ENCODE measurements at places on chromosomes 1 and 21. TPM values are rescaled to one million over a fixed set of nuclear protein-coding genes. Genes with fewer than 3 reads are reported as not detected.

- H3K27ac ChIP-seq, result no peak overlapping the region
- no peaks in the 10 kb centered on the region for H3K27me3 ChIP-seq
- no peak for DNase-seq
- H3K4me3 ChIP-seq, result no peak overlapping the region
- no peaks in the 10 kb centered on the region for H3K36me3 ChIP-seq
Observed at GRCh38 chr1:22817462-22817861, 106.8 kb downstream of the EPHB2 start.

GRCh38 chr1:44532567-44532944 is 127.5 kb downstream of the RNF220 start:
- no peaks in the 10 kb centered on the region for H3K27me3 ChIP-seq
- no peak overlapping the region for H3K27ac ChIP-seq
- H3K36me3 ChIP-seq, result no peaks in the 10 kb centered on the region
- H3K4me3 ChIP-seq, result no peak overlapping the region
- no peak for DNase-seq
- no peaks in the 10 kb centered on the region for H3K4me1 ChIP-seq

The TNFRSF8 gene
- polyA plus RNA-seq, result 0.25 TPM

GRCh38 chr1:244027491-244028145 is 23.5 kb upstream of the ZBTB18 start:
- no peak for DNase-seq
- no peak overlapping the region for H3K27ac ChIP-seq
- H3K27me3 ChIP-seq, result no peaks in the 10 kb centered on the region

DNA sequence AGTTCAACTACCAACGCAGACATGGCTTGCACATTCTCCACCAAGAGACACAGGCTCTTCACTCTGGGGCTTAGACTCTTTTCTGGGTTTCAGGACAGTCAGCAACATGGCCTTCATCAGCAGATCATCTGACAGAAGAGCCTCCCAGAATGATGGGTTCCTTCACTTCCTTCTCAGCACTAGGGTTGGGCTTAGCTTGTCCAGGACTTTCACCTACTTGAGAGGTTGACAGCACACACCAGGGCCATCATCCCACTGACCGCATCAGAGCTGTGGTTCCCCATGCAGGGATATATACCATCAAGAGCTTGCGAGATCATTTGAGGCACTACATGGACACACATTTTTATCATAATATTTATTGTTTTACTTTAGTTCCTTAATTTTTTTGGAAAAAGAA is 10.4 kb upstream of the NCF2 start:
- no peaks in the 10 kb centered on the region for H3K36me3 ChIP-seq
- no peak overlapping the region for H3K27ac ChIP-seq

GRCh38 chr1:226581650-226582330 is 33.2 kb downstream of the STUM start:
- H3K36me3 ChIP-seq, result no peaks in the 10 kb centered on the region
- H3K27me3 ChIP-seq, result no peaks in the 10 kb centered on the region
- H3K4me1 ChIP-seq, result no peaks in the 10 kb centered on the region
- no peak for DNase-seq

DNA sequence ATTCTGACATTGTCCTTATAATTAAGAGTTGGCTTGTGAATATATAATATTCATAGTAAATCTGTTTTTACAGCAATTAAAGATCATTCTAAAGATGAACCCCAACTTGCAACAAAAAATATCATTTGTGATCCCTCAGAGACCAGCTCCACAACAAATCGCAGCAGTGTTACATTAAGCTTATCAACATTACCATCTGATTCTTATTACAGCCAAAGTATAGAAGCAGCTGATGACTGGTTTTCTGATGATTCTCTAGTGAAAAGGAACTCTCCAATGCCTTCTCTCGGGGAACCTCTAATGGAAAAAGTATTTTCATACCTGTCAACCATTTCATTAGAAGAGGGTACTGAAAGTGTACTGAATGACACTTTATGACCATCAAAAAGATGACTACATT is 45.4 kb downstream of the C1orf185 start:
- no peaks in the 10 kb centered on the region for H3K36me3 ChIP-seq
- no peaks in the 10 kb centered on the region for H3K27me3 ChIP-seq
- H3K27ac ChIP-seq, result no peak overlapping the region
- H3K4me3 ChIP-seq, result no peak overlapping the region
- H3K4me1 ChIP-seq, result no peaks in the 10 kb centered on the region

The NBPF4 gene
- polyA plus RNA-seq, result not detected

- peaks cover 85% of the 10 kb centered on the region for H3K4me1 ChIP-seq
- H3K4me3 ChIP-seq, result peak overlapping the region; percentile 49
- H3K27me3 ChIP-seq, result no peaks in the 10 kb centered on the region
- H3K27ac ChIP-seq, result peak overlapping the region; percentile 96
- DNase-seq, result no peak
- H3K36me3 ChIP-seq, result no peaks in the 10 kb centered on the region
Observed at GRCh38 chr1:154859151-154859785, 10.8 kb downstream of the KCNN3 start.

- H3K27ac ChIP-seq, result no peak overlapping the region
- no peak for DNase-seq
- peaks cover 58% of the 10 kb centered on the region for H3K4me1 ChIP-seq
- H3K27me3 ChIP-seq, result no peaks in the 10 kb centered on the region
- H3K36me3 ChIP-seq, result peaks cover 13% of the 10 kb centered on the region
- no peak overlapping the region for H3K4me3 ChIP-seq
Observed at GRCh38 chr1:8871539-8871935, 6.9 kb downstream of the ENO1 start.

The ABCA4 gene
- not detected for polyA plus RNA-seq

- no peak overlapping the region for H3K27ac ChIP-seq
- H3K36me3 ChIP-seq, result no peaks in the 10 kb centered on the region
- no peaks in the 10 kb centered on the region for H3K4me1 ChIP-seq
- no peaks in the 10 kb centered on the region for H3K27me3 ChIP-seq
- H3K4me3 ChIP-seq, result no peak overlapping the region
Observed at GRCh38 chr1:162475089-162475488, 22.5 kb upstream of the UHMK1 start.

The CACNA1S gene
- polyA plus RNA-seq, result 48.1 TPM

DNA sequence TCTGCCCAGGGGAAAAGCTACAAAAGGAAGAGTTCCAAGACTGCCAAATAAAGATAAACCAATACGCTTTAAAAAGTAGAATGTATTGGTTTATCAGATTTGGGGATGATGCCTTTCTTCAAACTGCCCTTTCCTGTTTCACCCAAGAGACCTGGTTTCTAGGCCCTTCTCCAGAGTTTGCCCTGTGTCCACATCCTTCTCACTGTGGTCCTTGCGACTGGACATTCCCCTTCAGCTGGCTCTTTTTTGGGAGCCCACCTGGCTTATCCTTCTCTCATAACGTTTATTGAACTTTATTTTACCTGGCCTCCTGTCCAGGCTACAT is 490 bp upstream of the CZIB start:
- peaks cover 14% of the 10 kb centered on the region for H3K4me1 ChIP-seq
- peak overlapping the region; percentile 98 for H3K27ac ChIP-seq
- no peak for DNase-seq
- peak overlapping the region; percentile 90 for H3K4me3 ChIP-seq

GRCh38 chr1:248596615-248597014 is 885 bp downstream of the OR2T10 start:
- H3K4me1 ChIP-seq, result no peaks in the 10 kb centered on the region
- no peaks in the 10 kb centered on the region for H3K36me3 ChIP-seq
- no peak overlapping the region for H3K27ac ChIP-seq
- no peak for DNase-seq

DNA sequence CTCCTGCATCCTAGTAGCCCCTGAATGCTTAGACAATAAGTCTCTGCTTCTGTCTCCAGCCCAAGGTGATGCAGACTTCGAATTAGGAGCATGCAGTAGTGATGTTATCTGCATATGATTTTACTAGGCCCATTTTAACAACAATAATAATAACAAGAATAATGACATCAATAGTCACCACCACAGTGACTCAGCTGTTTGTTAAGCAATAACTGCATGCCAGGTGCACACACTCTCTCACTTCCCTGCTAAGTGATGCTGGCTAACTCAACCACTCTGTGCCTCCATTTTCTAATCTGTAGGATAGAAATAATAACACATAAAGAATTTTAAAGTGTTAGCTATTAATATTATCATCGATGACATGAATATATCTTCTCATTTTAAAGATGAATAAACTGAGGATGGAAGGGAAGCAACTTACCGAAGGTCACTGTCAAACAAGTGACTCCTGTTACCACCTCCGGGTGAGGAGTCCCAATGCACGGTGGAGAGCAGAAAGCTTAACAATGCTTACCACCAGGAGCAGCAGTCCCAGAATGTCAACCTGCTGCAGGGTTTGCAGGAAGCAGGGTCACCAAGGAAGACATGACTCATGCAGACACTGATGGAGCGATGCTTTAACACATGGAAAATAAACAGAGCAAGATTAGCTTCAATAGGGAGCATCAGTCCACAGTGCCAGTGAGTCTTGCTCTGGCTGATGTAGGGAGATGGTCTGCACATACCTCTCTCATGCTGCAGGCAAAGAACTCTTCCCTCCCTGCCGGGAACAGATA is 290.2 kb downstream of the SPATA17 start:
- no peaks in the 10 kb centered on the region for H3K4me1 ChIP-seq
- no peak overlapping the region for H3K4me3 ChIP-seq
- peaks cover 2% of the 10 kb centered on the region for H3K27me3 ChIP-seq
- DNase-seq, result no peak
- no peaks in the 10 kb centered on the region for H3K36me3 ChIP-seq

- peaks cover 4% of the 10 kb centered on the region for H3K27me3 ChIP-seq
- H3K4me1 ChIP-seq, result peaks cover 8% of the 10 kb centered on the region
- peak overlapping the region; percentile 59 for H3K4me3 ChIP-seq
- no peak for DNase-seq
Observed at GRCh38 chr1:65266476-65266875, 42.9 kb upstream of the DNAJC6 start.

DNA sequence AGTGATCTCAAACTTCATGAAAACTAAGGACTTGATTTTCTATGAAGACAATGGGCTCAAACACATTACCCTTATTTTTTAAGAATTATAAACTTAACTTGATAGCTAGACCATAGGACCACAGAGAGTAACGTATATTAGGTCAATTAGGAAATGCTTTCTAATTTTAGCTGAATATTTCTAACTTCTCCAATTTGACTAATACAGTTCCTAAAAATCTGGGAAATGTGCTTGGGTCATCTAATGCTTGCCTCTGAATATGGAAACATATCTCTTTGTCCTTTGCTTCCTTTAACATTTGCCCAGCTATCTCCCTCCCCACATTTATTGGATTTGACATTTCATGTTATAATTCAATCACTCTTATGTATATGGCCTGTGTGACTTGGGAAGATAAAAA is 141.4 kb downstream of the LHX8 start:
- no peaks in the 10 kb centered on the region for H3K27me3 ChIP-seq
- no peak overlapping the region for H3K4me3 ChIP-seq
- no peaks in the 10 kb centered on the region for H3K36me3 ChIP-seq
- no peaks in the 10 kb centered on the region for H3K4me1 ChIP-seq
- H3K27ac ChIP-seq, result no peak overlapping the region

The CFHR4 gene
- polyA plus RNA-seq, result not detected

GRCh38 chr1:77263708-77264107 is 18.1 kb upstream of the AK5 start:
- DNase-seq, result no peak
- H3K36me3 ChIP-seq, result no peaks in the 10 kb centered on the region
- H3K4me1 ChIP-seq, result no peaks in the 10 kb centered on the region
- no peak overlapping the region for H3K4me3 ChIP-seq
- H3K27me3 ChIP-seq, result no peaks in the 10 kb centered on the region

- no peaks in the 10 kb centered on the region for H3K36me3 ChIP-seq
- H3K4me3 ChIP-seq, result no peak overlapping the region
- no peak for DNase-seq
- H3K27me3 ChIP-seq, result no peaks in the 10 kb centered on the region
Observed at GRCh38 chr1:220734571-220735326, 13.4 kb upstream of the MTARC2 start.

DNA sequence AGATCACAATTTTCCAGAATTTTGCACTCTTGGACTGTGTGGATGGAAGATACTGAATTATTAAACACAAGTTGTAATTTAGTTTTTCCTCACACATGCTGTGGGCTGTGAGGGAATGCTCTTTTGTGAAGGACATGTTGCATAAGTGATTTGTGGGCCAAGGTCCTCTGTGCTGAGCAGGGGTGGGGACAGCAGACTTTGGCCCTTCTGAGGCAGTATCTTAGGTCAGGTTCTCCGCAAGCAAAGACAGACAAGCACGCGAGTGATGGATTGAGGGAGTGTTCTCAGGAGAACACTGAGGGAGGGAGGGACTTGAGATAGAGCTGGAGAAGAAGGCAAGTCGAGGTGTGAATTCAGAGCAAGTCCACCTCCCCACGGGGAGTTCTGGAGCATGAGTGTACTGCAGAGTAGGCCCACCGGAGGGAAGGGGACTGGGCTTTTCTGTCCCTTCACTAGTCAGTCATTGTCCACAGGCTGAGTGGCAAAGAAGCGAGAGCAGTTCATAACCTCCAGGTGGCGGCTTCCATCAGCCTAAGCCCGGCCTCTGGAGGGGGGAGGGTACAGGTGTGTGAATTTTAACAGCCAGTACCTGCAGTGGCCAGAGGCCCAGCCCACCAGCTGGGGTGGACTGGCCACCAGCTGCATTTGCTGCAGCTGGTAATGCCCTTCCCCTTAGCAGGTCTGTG is 19.1 kb upstream of the CD101 start:
- H3K4me3 ChIP-seq, result no peak overlapping the region
- no peaks in the 10 kb centered on the region for H3K36me3 ChIP-seq
- DNase-seq, result no peak
- H3K27me3 ChIP-seq, result no peaks in the 10 kb centered on the region
- no peaks in the 10 kb centered on the region for H3K4me1 ChIP-seq

DNA sequence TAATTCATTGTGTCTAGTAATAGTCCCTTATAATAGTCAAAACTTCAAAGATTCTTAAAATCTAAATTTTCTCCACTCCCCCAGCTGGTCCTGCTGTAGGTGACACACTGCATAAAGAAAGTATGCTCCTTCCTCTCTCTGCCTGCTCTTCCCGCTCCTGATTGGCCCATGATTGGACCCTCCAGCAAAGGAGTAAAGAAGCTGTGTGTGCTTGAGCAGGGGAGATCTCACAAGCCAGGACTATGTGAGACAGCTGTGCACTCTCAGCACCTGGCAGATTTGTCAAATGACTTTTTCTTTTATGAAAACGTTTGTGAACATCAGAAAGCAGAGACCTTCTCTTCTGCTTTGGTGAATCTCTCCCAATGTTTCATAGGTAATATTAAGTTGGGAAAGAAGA is 274.8 kb upstream of the LYPLAL1 start:
- no peak overlapping the region for H3K27ac ChIP-seq
- no peaks in the 10 kb centered on the region for H3K4me1 ChIP-seq
- H3K4me3 ChIP-seq, result no peak overlapping the region

The KRTAP21-2 gene
- not detected for polyA plus RNA-seq

The ROR1 gene
- polyA plus RNA-seq, result 0.13 TPM

DNA sequence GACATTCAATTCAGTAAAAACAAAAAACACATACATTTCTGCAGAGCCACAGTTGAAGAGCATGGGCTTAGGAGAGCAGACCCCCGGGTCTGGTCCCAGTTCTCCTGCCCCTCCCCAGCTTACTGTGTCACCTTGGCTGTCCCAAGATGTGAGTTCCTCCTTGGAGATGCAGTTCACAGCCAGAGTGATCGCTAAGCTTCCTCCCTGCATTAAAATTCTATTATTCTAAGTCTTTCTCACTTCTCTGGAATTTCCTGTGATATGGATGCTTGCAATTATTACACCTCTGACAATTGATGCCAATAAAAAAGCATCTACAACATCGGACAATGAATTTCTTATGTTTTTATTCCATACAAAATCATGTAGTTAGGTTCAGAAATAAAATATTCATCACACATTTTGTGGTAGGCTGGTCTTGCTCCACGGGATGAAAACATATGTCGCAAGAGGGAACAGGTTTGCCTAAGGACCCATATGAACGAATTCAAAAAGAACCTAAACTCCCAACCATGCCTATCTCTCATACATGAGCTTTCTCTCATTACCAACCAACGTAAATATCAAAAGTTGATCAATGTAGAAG is 328.5 kb upstream of the RUNX1 start:
- H3K36me3 ChIP-seq, result no peaks in the 10 kb centered on the region
- no peaks in the 10 kb centered on the region for H3K4me1 ChIP-seq
- H3K27ac ChIP-seq, result no peak overlapping the region
